ENCODE measurements at places on chromosomes 16 and 17.

- DNase-seq = no peak
Observed at GRCh38 chr16:21053590-21053989, 97.1 kb downstream of the DNAH3 start.

DNA sequence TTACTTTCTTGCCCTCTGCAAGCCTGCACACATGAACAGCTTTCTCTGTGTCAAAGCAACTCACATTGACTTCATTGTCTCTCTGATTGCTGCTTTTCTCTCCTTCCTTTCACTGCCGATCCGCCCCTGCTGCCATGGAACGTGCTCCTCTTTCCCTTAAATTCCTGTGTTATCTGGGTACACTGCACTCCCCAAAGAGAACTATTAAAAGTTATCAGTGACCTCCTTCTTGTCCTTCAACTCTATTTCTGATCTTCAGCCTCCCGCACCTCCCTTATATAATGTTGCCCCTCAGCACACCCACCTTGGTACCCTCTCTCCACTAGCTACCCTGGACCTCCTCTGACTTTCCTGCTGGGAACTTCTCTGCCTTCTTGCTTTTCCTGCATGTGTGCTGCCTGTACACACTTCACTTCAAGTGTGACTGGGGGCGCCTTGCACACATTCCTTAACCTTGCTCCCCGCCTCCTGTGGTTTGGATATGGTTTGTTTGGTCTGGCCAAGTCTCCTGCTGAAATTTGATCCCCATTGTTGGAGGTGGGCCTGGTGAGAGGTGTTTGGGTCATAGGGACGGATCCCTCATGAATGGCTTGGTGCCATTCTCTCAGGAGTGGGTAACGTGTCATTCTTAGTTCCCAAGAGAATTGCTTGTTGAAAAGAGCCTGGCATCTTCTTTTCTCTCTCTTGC, 26.7 kb upstream of the PMP22 start:
- DNase-seq = no peak

DNA sequence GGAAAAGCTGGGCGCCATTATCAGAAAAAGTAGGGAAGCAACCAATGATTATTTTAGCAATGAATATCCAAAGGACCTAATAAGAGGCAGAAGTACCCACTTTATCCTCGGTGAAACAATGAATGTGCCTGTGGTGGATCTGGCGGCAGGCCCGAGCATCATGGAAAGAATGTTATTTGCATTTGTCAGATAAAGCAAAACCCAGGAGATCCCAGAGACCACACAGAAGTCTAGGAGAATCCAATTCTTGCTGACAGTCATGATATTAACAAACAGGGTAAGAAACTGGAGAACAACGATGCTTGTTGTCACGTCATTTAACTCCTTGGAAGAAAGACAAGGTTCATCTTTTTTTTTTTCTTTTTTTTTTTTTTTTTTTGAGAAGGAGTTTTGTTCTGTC, 12.0 kb upstream of the TNRC6A start:
- no peak for DNase-seq

DNA sequence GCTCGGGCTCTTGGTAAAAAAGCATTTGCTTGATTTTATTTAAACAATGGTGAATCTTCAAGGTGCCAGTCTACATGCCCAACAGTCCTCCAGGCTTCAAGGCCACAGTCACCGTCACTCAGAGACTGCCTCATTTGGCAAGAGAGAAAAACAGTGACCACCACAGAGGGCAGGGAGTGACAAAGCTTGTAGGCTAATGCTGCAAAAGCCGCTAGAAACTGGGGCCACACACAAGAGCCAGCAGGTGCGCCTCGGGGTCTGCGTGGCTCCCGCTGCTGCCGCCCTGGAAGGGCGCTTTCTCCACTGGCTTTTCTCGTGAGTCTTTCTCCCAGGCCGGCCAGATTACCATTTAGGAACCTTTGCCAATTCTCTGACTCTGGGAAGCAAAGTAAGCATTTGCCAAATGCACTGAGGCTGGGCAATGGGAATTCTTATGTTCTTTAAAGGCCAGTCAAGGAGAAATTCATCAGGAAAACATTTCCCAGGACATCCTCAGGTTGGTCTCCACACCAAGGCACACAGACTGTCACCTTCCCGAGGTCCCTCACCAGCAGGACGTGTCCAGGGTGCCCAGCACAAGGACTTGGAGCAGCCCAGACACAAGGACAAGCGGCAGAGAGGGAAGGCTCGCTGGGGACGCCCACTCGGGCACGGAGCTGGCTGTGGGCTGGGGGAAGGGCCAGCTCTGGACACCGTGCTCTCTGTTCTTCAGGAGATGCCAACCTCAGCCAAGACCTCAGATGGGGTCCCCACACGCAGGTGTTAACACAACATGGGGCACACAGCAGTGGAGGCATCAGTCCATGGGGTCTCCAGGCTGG, 12.5 kb upstream of the C16orf95 start:
- no peak for DNase-seq

DNA sequence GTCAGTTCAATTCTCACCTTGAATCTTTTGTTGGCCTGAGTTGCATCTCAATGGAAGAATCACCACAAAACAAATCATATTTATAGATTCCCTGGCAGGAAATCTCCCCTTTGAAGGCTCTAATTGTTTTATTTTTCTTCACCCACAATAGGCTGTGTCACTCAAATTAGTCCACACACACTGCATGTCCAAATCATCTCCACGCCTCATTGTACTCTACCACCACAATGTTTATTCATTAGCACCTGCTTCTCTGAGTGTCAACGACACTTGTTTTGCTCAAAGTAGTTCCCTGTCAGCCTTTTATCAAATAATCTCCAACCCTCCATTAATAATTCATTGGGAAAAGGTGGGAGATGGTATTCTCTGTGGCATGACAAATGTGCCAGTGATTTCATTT, 164.3 kb downstream of the ABCC12 start:
- DNase-seq = no peak

GRCh38 chr16:55825115-55825728, 7.7 kb downstream of the CES1 start:
- no peak for DNase-seq

- no peak for DNase-seq
Observed at GRCh38 chr17:82235056-82235774, 6.4 kb downstream of the SLC16A3 start.

- no peak for DNase-seq
Observed at GRCh38 chr16:57937861-57938260, 33.1 kb downstream of the CNGB1 start.

GRCh38 chr17:78113804-78114785, 14.5 kb downstream of the TMC6 start:
- no peak for DNase-seq

- DNase-seq = no peak
Observed at GRCh38 chr17:33688771-33689170, 395.7 kb upstream of the ASIC2 start.

Measured in heart left ventricle (tissue), 16 donors.